ENCODE measurements at places on chromosomes 11 and 22. TPM values are rescaled to one million over a fixed set of nuclear protein-coding genes. Genes with fewer than 3 reads are reported as not detected.

PTDSS2 gene
- 185 TPM for total RNA-seq

DAGLA gene
- 5.3 TPM for total RNA-seq

OR51Q1 gene
- total RNA-seq = not detected

DNA sequence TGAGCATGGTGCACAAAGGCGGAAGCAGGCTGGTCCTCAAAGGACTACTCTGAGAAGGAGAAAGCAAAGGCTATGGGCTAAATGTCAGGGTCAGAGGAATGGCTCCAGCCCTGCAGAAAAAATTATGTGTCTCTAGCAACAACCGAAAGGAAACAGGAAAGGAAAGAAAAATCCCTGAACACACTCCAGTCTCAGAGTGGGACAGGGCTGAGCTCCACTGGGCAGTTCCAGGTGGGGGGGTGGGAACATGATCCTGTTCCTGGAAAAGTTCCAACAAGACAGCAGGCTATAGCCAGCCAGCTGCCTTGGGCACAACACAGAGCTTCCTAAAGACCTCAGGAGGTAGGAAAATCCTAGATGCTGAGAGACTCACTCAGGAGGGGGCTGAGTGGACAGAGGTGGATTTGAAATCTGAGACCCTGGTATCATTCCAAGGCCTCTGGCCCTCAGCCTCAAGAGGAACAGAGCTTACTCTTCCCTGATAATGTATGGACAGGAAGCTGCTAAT is 1088.2 kb downstream of the TBC1D22A start:
- H3K27me3 ChIP-seq = no peaks in the 10 kb centered on the region
- H3K4me3 ChIP-seq = no peak overlapping the region
- H3K36me3 ChIP-seq = no peaks in the 10 kb centered on the region
- H3K4me1 ChIP-seq = no peaks in the 10 kb centered on the region
- DNase-seq = no peak
- no peak overlapping the region for H3K27ac ChIP-seq

- no peak overlapping the region for H3K4me3 ChIP-seq
- no peaks in the 10 kb centered on the region for H3K27me3 ChIP-seq
- H3K36me3 ChIP-seq = no peaks in the 10 kb centered on the region
- no peaks in the 10 kb centered on the region for H3K4me1 ChIP-seq
- H3K27ac ChIP-seq = no peak overlapping the region
Observed at GRCh38 chr11:86869531-86869930, 69.2 kb downstream of the PRSS23 start.

DNA sequence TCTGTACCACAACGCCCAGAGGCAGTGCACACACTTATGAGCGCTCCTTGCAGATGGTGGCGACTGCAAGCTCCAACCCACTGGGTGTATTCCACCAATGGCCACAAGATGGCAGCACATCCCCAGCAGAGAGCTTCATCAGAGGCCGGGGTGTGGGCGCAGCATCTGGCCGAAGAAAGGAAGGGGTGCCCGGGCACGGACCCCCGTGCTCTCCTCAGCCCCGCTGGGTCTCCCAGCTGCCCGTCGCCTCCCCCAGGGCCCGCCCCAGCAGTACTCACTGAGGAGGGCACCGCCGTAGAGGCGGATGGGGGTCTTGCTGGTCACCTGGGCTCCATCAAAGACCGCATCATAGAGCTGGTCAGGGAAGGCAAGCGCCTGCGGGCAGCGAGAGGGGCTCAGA is 14.2 kb downstream of the TP53I11 start:
- no peaks in the 10 kb centered on the region for H3K27me3 ChIP-seq
- no peaks in the 10 kb centered on the region for H3K4me1 ChIP-seq
- H3K27ac ChIP-seq = no peak overlapping the region
- DNase-seq = peak; percentile 26
- H3K4me3 ChIP-seq = no peak overlapping the region
- H3K36me3 ChIP-seq = peaks cover 4% of the 10 kb centered on the region

GRCh38 chr22:44364751-44365130 is 52.0 kb upstream of the SHISAL1 start:
- H3K4me3 ChIP-seq = no peak overlapping the region
- H3K27ac ChIP-seq = peak overlapping the region; percentile 89
- peaks cover 38% of the 10 kb centered on the region for H3K4me1 ChIP-seq
- DNase-seq = no peak
- H3K36me3 ChIP-seq = no peaks in the 10 kb centered on the region
- H3K27me3 ChIP-seq = no peaks in the 10 kb centered on the region

AIFM3 gene
- not detected for total RNA-seq

DNA sequence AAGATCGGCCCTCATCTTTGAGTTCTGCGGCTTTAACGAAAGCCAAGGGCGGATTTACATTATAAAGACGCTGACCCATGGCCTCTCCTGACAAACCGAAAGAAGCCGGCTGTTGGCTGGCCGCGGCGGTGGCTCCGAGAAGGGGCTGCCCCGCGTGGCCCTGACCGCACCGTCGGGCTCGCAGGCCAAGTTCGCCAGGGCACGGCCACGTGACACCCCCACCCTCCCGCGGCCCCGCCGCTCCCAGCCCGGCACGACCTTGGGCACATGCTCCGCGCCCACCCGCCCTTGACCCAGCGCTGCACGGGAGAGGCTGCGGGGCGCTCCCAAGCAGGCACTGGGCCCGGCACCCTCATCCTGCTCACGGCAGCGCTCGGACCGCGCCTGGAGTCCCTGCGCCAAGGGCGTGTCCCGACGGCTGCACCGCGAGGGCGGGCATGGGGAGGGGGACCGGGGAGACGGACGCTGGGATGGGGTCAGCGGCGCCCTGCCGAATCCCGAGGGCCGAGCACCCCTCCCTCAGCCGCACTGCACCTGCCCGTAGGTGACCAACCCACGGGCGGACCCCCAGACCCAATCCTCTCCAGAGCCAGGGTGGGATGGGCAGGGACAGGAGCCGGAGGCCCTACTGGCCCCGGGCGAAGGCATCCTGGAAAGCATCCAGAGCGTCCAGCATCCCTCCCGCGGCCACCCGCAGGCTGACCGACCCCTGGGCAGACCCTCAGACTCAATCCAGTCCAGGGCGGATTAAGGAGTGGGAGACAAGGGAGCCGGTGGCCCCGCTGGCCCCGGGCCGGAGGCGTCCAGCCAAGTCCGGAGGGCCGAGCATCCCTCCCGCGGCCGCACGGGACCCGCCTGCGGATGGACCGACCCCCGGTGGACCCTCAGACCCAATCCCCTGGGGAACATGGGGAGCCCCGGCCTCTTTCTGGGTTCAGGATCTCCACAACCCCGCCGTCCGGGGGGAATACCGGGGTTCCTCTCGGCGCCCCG is 759 bp downstream of the CPT1A start:
- no peaks in the 10 kb centered on the region for H3K27me3 ChIP-seq
- peak overlapping the region; percentile 94 for H3K4me3 ChIP-seq
- peaks cover 64% of the 10 kb centered on the region for H3K4me1 ChIP-seq
- H3K27ac ChIP-seq = peak overlapping the region; percentile 95
- peaks cover under 1% of the 10 kb centered on the region for H3K36me3 ChIP-seq

GRCh38 chr11:10625281-10625981 is 57.0 kb upstream of the LYVE1 start:
- H3K27ac ChIP-seq = peak overlapping the region; percentile 97
- H3K4me3 ChIP-seq = no peak overlapping the region
- peaks cover 59% of the 10 kb centered on the region for H3K36me3 ChIP-seq
- H3K4me1 ChIP-seq = peaks cover 36% of the 10 kb centered on the region
- no peak for DNase-seq

GRCh38 chr11:67413266-67413849 is 2.1 kb upstream of the CARNS1 start:
- no peaks in the 10 kb centered on the region for H3K36me3 ChIP-seq
- H3K27me3 ChIP-seq = no peaks in the 10 kb centered on the region
- H3K27ac ChIP-seq = no peak overlapping the region
- peaks cover 28% of the 10 kb centered on the region for H3K4me1 ChIP-seq

LRRC75B gene
- 22.7 TPM for total RNA-seq

GUCY1A2 gene
- total RNA-seq = 5.6 TPM

PRAME gene
- not detected for total RNA-seq

- H3K4me1 ChIP-seq = no peaks in the 10 kb centered on the region
- no peaks in the 10 kb centered on the region for H3K36me3 ChIP-seq
- H3K27ac ChIP-seq = no peak overlapping the region
- no peaks in the 10 kb centered on the region for H3K27me3 ChIP-seq
- H3K4me3 ChIP-seq = no peak overlapping the region
- no peak for DNase-seq
Observed at GRCh38 chr22:32237906-32238305, 17.2 kb downstream of the SLC5A4 start.

DNA sequence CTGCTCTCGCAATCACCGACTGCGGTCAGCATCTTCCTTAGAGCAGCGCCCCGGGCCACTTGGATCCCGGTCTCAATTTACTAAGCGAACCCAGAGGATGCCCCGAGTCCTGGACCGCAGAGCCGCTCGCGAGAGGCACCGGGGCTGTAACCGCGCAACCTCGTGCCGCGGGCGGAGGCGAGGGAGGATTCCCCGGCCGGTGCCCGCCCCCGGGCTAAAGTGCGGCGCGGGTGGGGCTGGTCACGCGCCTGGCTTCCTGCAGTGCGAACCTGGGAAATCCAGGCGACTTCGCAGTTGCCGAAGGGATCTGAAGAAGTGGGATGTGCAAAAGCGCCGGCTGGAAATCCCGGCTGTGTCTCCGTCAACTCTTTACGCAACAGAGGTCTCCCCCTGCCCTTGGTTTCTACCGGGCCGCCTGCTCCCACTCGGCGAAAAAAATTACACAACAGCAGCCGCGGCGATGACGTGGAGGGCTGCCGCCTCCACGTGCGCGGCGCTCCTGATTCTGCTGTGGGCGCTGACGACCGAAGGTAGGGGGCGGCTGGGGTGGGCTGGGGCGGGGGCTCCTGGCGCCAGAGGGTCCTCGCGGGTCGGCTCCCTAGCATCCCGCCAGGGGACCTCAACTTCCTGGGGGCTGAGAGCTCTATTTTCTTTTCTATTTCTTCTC is at the start of gene NCR3LG1:
TSS of gene NCR3LG1 (plus strand) at position 291 of the 667 bp plus-strand sequence. CDS start at position 461, 170 bp downstream.
- H3K27me3 ChIP-seq = no peaks in the 10 kb centered on the region
- peak; percentile 15 for DNase-seq
- no peaks in the 10 kb centered on the region for H3K4me1 ChIP-seq
- H3K27ac ChIP-seq = peak within 1 kb of the TSS; percentile 92
- H3K36me3 ChIP-seq = no peaks in the 10 kb centered on the region

- H3K36me3 ChIP-seq = no peaks in the 10 kb centered on the region
- no peak overlapping the region for H3K4me3 ChIP-seq
Observed at GRCh38 chr22:49688516-49689254, 139.0 kb downstream of the BRD1 start.

DNA sequence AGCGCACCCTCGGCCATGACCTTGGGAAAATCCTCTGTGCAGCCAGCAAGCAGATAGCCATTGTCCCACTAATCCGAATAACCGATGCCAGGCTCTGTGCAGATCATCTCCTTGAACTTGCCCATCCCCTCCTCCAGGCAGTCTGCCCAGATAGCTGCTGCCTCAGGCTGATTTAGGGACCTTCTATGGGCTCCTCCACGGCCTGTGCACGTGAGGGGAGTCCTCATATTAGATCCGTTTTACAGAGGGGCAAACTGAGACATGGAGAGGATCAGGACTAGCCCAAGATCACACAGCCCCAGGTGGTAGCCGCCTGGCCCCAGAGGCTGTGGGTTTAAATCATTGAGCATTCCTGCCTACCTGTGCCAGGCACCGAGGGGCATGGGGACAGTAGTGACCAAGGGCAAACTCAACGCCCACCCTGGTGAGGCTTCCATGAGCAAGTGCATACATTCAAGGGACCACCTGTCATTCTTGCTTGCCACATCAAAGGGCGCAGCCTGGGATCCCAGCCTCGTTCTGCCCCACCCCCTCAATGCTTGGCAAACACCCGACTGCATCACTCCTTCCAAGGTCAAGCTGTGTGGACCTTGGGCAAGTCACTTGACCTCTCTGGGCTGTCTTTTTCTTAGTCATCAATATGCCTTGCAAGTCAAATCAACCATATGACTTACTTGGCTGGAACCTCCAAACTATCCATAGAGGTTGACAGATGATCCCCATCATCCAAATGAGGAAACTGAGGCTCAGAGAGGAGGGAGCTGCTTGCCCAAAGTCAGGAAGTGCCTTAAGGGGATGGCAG is 131.6 kb downstream of the MN1 start:
- H3K27me3 ChIP-seq = no peaks in the 10 kb centered on the region
- peaks cover 25% of the 10 kb centered on the region for H3K4me1 ChIP-seq
- no peaks in the 10 kb centered on the region for H3K36me3 ChIP-seq
- DNase-seq = no peak

GRCh38 chr11:91397134-91397468 is 827.5 kb upstream of the FAT3 start:
- H3K4me3 ChIP-seq = no peak overlapping the region
- DNase-seq = no peak
- no peak overlapping the region for H3K27ac ChIP-seq
- no peaks in the 10 kb centered on the region for H3K27me3 ChIP-seq
- H3K4me1 ChIP-seq = no peaks in the 10 kb centered on the region
- no peaks in the 10 kb centered on the region for H3K36me3 ChIP-seq

DNA sequence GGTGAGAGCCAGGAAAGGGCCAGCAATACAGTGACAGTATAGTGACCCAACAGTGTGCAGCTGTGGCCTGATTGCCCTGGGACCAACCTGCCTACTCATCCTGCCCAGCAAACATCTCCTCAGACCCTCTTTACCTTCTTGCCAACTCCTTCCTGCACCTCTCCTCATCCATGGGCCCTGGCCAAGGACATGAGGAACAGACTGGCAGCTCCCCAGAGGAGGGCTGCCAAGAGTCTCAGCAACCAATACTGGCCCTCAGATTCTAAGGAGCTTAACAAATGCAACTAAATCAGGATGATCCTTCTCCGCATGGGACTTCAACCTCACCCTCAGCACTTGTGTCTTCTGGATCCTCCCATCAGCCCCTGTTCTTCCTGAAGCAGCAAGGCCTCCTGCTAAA is 77.0 kb downstream of the RPL27A start:
- H3K4me3 ChIP-seq = no peak overlapping the region
- no peak for DNase-seq
- H3K27me3 ChIP-seq = no peaks in the 10 kb centered on the region
- peaks cover 17% of the 10 kb centered on the region for H3K4me1 ChIP-seq

GRCh38 chr22:40499209-40499623 is 128.8 kb downstream of the SGSM3 start:
- H3K27me3 ChIP-seq = no peaks in the 10 kb centered on the region
- no peak for DNase-seq
- no peaks in the 10 kb centered on the region for H3K36me3 ChIP-seq
- H3K4me1 ChIP-seq = peaks cover 32% of the 10 kb centered on the region

DNA sequence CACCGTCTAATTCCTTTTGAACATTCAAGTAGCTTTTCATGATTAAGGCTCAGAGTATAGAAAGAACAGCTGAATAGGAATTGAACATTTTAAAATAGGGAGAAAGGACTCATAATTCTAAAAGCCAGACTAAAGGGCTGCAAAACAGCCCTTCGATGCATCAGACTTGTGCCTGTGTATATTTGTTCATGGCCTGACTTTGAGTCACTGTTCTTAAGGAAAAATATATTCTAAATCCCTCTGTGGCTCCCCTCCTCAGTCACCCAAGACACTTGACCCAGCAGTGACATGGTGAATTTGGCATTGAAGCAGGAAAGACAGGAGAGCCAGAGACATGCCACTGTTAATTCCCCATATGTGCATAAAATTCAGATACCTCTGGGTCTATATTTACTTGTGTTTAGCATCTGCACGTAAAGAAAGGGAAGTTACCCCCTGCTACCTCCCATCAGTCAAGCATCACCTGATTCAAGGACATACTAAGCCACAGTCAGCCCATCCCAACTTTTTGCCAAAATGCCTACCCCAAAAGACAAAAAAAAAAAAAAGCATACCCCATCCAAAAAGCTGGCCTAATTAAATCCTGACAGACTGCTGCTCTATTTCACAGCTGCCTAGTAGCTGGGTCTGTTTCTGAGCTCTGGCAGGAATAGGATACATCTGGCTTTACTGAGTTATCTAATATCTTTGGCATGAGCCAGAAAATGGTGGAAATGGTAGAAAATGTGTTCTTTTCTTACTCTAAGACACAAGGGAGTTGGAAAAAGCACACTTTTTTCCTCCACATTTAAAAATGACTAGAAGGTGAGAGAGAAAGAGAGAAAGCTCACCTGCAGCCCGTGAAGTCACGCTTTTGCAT is 93.5 kb downstream of the COMMD9 start:
- H3K27me3 ChIP-seq = no peaks in the 10 kb centered on the region
- H3K27ac ChIP-seq = no peak overlapping the region
- H3K4me3 ChIP-seq = no peak overlapping the region

Data from ascending aorta (tissue), 2 donors.